ENCODE measurements at places on chromosomes 13 and 19.

DNA sequence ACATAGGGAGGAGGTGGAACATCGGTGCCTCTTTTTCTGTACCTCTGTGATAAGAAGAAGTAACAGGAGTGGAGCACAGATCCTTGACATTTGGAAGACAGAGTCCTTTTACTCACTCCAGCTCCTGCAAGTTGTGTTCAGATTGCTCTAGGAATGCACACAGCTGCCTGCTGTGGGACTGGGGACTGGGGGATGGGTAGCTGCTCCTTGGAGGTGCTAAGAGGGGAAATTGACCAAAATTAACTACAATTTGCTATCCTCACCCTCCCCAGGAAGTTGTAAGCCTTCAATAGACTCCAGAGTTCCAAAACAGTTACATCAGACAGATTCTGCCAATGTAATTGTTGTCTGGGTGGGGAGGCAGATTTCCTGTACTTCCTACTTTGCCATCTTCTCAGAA lies 317.9 kb downstream of the MTUS2 start:
- no peak for DNase-seq

- DNase-seq = peak; percentile 87
These were observed 21.2 kb downstream of the WTIP start for GRCh38 chr19:34502582-34503411.

- no peak for DNase-seq
These were observed 31.3 kb downstream of the GRIK5 start for GRCh38 chr19:42038666-42039065.

- no peak for DNase-seq
These were observed 185.3 kb upstream of the TMTC4 start for GRCh38 chr13:100859861-100860260.

DNA sequence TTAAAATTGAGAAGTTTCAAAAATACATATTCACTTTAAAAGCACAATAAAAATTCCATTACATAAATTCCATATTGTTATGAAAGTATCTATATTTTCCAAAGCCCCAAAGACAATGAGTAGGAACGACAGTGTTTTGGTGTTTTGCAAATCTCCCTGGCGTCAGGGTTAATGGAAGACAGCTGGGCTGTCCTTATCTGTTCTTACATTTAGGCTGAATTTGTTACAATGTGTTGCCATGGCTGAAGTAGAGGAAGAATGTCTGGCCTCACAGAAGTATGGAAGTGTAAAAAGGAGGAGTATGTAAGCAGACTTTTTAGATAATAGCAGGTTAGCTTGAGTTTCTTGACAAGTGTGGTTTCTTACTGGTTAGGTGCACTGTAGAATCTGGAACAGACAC lies 124.4 kb upstream of the SPATA13 start:
- DNase-seq = no peak

Measured in inflammatory macrophage (primary cell).